ENCODE measurements at places on chromosomes 3 and 15.

- no peak for DNase-seq
Measured at GRCh38 chr15:82871832-82872484, 62.5 kb downstream of the WHAMM start.

DNA sequence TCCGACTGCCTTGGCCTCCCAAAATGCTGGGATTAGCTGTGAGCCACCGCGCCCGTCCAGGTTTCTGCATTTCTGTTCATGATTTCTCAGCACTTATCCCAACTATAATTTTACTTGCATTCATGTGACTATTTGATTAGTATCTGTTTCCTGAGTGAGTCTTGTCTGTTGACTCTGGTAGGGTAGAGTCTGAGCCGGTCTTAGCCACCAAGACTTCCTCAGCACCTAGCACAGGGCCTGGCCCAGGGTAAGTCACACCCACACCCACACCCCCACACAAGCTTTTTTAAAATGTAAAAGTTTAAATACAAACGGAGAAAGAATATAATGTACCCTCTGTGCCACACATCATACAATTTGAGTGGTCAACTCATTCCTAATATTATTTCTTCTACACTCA, 3.1 kb upstream of the SPATA12 start:
- DNase-seq = no peak

DNA sequence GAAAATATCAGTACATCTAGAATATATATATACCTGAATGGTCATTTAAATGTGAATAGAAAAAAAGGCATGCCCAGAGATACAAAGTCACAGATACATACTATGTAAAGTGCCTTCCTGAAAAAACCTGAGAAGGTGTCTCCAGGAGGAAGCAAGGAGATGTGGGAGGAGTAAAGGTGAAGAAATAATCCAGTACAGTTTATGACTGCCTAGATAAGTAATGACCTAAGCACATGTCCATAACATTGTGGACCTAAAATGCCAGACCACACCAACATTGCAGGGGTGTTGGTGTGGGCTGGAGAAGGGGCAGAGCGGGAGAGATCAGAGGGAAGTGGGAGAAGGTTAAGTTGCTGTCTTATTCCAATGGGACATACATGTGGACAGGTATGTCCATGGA, 226.9 kb downstream of the ZNF621 start:
- no peak for DNase-seq

DNA sequence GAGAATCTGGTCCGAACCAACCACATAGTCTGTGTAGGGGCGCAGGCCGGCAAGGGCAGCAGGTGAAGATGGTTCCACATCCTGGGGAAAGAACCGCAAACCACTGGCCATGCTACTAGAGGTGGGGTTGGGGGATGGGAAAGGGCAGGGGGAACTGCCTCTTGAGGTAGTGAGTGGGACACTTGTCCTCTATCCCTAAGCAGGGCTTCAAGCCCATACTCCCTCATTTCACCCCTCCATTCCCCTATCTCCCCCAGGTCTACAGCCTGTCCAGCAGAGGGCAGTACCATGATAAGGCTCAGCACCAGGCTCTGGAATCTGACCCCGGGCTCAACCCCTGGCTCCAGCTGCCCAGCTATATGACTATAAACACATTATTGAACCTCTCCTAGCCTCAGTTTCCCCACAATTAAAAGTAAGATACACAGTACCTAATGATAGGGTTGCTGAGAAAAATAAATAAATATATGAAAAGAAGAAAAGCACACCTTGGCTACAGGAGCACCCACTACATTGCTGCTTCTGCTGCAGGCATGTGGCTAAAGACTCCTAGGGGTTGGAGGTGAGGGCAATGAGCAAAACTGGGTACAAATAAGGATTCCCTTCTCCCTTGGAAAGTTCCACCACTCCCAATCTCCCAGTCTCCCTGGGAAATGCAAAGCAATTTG, 6.3 kb downstream of the GORASP1 start:
- DNase-seq = peak; percentile 94

- no peak for DNase-seq
Measured at GRCh38 chr3:133055339-133055738, 17.1 kb downstream of the TMEM108 start.

DNA sequence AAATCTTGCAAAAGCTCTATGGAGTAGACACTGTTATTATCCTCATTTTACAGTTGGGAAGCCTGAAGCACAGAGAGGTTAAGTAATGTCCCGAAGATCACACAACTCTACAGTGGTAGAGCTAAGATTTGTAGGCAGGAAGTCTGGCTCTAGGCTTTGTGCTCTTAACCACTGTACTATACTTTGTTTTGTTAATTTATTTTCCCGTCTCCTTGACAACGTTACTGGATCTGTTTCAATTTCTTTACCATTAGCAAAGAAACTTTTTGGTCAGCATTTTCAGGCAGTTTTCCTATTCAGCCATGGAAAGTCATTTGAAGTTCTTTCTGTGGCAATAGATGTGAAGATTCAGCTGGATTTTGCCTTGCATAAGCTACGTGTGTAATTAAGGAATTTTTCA, 51.7 kb downstream of the OTOL1 start:
- no peak for DNase-seq

DNA sequence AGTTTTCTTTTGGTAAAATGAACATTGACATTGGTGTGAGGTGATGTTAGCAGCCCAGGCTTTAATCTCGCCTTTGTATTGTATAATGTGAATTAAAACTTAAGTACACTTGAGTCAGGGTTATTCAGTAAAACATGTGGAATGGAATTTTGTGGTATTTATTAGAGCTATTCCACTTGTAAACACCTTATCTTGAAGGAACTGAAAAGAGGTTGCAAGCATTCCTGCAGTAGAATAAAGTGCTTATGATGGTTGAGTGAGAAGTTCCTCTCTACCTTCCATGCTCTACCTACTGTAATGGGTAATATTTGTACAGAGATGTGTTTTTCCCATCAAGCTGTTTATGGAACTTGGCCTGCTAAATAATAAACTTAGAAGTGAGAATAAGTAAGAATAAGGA, 36.1 kb downstream of the HMG20A start:
- DNase-seq = no peak

- DNase-seq = no peak
Measured at GRCh38 chr3:122533480-122533879, 18.7 kb upstream of the KPNA1 start.

DNA sequence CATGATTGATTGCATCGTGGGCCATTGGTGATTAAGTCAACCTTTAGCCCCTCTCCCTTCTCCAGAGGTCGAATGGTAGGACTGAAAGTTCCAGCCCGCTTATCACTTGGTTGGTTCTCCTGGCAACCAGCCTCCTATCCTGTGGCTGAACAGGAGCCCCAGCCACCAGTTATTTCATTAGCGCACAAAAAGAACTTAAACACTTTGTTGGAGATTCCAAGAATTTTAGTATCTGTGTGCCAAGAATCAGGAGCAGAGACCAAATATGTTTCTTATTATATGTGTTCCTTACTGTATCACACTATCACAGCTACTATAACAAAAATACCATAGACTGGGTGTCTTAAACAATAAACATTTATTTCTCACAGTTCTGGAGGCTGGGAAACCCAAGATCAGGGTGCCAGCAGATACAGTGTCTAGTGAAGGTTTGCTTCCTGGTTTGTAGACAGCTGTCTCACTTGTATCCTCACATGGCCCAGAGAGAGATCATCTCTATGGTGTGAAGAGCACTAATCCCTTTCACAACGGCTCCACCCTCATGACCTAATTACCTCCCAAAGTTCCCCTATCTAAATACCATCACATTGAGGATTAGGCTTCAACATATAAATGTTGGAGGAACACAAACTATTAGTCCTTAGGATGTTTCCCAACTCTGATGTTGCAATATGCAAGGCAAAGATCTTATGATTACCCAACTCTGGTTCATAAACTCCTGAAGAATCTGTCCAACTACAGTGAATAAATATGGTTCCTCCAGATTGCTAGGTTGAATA, 30.5 kb upstream of the APH1B start:
- no peak for DNase-seq

- DNase-seq = no peak
Measured at GRCh38 chr15:48855501-48856440, 22.2 kb upstream of the EID1 start.

All from 8988T (cell line).